ENCODE measurements at places on chromosomes 3 and 15.

- DNase-seq, result no peak
These were observed 125.8 kb downstream of the PTPRG start for GRCh38 chr3:61687206-61687605.

DNA sequence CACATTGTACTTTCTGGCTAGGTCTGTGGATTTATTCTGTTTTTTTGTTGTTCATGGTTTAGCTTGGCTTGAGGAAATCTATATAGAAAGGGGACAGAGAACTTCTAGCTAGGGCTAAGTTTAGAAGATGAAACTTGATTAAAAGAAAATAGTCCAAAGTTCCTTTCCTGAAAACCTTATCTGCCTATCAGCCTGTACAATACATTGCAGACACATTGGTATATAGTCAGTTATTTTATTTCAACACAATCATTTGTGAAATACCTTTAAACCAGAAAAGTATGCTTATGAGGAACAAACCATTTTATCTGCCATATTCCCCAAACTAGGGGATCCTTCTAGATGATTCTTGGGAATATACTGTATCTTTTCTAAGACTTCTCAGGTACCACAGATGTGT lies 147.3 kb upstream of the CGNL1 start:
- no peak for DNase-seq

GRCh38 chr3:127351321-127351720 lies 63.5 kb upstream of the PRR20G start:
- DNase-seq, result no peak

DNA sequence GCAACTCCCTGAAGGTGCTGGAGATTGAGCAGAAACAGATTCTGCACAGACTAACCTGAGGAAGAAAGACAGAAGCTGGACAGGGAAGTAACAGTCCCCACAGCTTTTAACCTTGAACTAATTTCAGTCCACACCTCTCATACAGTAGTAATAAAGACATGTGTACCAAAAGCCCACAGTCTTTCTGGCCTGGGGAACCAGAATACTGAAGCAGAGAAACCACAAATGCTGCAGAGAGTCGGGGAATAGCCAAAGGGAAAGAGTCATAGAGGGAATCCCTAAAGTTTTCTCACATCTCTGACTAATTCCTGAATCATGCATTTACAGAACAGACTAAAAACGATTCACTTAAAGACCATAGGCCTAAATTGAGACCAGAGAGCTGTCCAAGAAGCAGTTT lies 503.4 kb upstream of the NECTIN3 start:
- peak; percentile 39 for DNase-seq

GRCh38 chr15:62901087-62901486 lies 141.5 kb upstream of the TPM1 start:
- DNase-seq, result no peak
